Glomerular endothelial cell (primary cell): ENCODE measurements at places on chromosomes 4 and X. TPM values are rescaled to one million over a fixed set of nuclear protein-coding genes. Genes with fewer than 3 reads are reported as not detected.

Gene DDIT4L
- 0.58 and 6.9 TPM in 2 replicates for total RNA-seq

Gene BGN
- total RNA-seq: 5.9 and 166 TPM in 2 replicates

Gene UCP1
- not detected in 2 replicates for total RNA-seq

Gene SSX4B
- total RNA-seq: not detected in 2 replicates

Gene TAF7L
- total RNA-seq: 0.35 and 1.7 TPM in 2 replicates

Gene SPOCK3
- 2.0 and 3.5 TPM in 2 replicates for total RNA-seq

Gene MID1
- 15.5 and 20.5 TPM in 2 replicates for total RNA-seq

Gene TLR6
- 1.5 and 2.9 TPM in 2 replicates for total RNA-seq
